HTR-8/SVneo (cell line): ENCODE measurements at places on chromosomes 12 and 14.

GRCh38 chr12:122206976-122207375 is 3.5 kb downstream of the B3GNT4 start:
- no peak for DNase-seq

GRCh38 chr14:50714450-50715073 is 46.5 kb upstream of the SAV1 start:
- peak; percentile 44 for DNase-seq

GRCh38 chr12:127293507-127294310 is 973.3 kb upstream of the TMEM132C start:
- peak; percentile 30 for DNase-seq

- DNase-seq: no peak
Observed at GRCh38 chr12:70963081-70963660, 42.6 kb upstream of the PTPRR start.

GRCh38 chr12:44286821-44287505 is 451.1 kb downstream of the TMEM117 start:
- no peak for DNase-seq

DNA sequence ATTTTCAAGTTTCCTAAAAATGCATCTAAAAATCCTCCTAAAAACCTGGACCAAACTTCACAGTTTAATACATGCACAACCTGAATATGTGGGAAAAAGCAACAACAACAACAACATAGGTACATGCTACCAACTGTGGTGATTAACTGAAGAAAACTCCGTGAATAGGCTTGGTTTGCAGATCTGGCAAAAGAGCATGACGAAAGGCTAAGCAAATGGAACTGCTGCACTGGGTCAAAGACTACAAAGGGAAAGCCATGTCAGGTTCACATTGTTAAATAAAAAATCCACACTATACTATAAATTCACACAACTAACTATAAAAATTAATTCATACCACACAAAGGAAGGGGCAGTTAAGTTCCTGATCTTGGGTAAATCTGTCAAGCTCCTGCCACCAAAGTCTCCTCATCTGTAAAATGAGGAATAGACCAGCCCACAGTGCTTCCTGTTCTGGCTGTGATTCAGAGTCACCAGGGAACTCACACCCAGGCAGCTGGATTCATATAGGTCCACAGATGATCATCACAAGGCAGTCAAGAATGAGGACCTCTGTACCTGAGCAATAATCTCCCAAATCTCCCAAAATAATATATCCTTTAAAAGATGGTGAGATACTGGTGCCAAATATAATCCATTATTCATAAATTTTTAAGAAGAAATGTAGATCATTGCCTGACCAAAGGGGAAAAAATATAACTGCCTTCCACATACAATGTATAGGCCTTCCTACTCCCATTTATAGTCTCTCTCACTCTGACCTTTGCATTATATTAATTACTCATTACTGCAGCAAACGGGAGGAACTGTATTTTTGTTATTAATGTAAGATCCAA is 7.0 kb downstream of the CORO1C start:
- DNase-seq: no peak
